ENCODE measurements at places on chromosomes 3 and 15.
A peak's percentile ranks its signal among the peaks of the same experiment; 100 is the strongest.

DNA sequence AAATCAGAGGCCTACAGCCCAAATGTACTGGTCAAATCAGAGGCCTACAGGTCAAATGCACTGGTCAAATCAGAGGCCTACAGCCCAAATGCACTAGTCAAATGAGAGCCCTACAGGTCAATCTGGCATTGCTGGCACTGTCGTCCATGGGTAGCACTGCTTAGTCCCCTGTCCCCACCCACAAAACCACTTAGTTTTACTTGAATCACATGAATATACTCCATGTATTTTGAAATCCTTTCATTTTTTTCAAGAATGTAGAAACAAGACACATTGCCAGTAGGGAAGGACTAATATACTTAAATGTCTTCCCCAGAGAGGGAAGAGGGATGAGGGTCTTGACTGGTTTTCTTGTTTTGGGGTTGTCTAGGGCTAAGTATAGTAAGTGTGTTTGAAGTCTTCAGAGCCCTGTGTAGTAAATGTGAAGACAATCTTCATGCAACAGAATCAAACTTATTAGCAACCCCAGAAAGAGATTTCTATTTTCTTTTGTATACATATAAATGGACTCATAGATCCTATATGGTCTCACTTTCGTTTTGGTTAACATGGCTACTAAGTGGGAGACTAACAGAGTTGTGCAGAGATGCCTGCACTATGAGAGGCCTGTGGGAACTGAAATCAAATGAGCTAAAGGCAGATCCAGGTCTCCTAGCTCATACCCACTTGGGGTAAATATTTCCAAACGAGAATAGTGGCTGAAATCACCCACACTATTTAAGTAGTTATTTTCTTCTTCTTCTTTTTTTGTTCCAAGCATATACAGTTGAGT, 38.3 kb upstream of the DCUN1D1 start:
- no peak for DNase-seq

DNA sequence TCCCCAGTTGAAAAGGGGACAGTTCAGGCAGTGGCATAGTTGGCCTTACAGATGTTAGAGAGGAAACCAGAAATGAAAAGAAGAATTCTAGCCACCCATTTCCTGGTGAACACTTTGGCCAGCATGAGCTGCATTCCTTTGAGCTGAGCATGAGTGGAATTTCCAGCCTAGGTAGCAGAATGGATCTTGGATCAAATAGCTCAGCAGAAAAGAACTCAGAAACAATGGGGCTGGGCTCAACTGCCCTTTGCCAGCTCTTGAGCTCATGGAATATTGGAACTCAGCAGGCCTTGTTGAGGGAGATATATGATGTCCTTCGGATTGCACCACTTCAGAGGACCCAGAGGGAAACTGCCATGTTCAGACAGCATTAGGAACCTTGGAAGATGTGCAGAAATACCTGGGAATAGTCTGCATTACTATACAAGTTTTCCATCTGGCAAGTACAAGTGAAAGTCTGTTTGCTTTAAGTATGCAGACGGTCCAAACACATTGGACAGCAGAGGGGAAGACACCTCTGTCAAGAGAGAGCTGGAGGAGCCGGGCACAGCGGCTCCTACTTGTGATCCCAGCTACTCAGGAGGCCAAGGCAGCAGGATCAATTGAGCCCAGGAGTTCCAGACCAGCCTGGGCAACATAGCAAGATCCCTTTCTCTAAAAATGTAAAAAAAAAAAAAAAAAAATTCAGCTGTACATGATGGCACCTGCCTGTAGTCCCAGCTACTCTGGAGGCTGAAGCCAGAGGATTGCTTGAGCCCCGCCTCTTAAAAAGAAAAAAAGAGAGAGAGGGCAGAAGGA, 3.1 kb upstream of the CDV3 start:
- DNase-seq: no peak

DNA sequence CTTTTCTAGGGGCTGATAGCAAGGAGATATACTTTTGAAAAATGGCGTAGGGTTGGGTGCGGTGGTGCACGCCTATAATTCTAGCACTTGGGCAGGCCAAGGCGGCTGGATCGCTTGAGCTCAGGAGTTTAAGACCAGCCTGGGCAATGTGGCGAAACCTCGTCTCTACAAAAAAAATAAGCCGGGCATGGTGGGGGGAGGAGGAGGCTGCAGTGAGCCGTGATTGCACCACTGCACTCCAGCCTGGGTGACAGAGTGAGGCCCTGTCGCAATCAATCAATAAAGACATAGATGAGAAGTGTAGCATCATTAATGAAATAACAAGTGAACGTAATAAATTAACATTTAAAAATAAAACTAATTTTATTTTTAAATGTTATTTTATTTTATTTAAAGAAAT, 134.6 kb downstream of the SLCO3A1 start:
- DNase-seq: no peak

DNA sequence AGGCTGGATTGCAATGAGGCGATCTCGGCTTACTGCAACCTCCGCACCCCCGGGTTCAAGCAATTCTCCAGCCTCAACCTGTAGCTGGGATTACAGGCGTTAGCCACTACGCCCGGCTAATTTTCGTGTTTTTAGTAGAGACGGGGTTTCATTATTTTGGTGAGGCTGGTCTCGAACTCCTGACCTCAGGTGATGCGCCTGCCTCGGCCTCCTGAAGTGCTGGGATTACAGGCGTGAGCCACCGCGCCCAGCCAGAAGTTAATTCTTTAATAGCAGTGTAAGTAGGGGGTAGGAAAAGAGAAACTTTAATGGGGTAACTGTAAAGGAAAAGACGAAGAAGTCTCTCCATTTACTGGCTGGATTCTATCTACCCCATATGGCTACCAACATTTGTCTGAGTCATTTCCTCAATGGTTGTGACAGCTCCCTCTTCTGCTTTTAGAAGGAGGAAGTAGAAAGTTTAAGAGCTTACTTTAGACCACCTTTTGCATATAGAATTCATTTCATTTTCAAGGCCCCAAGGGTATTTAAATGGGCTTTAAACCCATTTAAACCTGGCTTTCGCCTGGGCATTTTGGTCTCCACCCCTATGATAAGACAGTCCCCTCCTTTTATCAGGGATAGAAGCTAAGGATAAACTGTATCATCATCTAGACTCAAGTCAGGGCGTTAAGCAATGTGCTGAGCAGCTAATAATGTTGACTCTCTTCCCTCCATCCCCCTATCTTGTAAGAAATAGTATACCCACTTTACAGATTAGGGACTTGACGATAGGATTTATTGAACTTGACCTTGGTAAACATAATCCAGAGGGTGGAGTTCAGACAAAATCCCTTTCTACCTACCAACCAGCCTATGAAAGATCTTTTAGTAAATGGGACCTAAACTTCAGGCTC, 1.1 kb upstream of the CDV3 start:
- no peak for DNase-seq

- DNase-seq: no peak
Observed at GRCh38 chr3:146712806-146713205, 107.7 kb upstream of the PLSCR5 start.

DNA sequence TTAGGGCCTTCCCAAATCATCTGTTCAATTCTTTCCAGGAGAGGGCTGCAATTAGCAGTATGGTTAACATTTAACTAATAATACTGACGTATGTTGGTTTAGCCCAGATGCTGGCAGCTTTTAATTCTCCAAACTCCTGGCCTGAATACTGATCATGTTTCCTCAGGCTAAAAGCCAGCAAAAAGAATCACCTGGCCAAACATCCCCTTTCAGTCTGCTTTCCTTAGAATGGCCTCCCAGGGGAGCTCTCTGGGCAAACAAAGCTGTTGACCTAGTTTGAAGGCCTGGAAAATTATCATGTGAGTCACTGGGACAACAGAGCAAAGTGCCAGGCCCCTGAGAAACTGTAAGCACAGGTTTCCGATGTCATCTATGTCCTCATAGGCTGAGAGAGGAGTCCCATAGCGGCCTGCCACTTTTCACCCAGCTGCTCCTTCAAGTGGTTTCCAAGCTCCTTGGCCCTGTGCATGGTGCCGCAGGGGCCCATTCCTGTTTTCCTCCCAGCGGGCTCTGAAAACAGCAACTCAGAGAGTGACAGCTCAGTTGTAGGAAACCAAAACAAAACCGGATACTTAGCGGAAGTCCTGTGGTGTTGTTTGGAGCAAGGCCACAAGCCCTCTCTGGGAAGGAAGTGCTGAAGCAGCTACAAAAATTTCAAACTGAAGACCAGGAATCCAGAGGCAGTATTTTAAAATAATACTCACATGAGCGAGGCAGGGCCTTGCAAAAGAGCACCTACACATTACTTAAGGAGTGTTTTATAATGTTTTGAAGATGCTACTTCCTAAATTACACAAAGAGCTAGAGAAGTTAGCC, 36.5 kb upstream of the RAB11A start:
- peak; percentile 100 for DNase-seq

DNA sequence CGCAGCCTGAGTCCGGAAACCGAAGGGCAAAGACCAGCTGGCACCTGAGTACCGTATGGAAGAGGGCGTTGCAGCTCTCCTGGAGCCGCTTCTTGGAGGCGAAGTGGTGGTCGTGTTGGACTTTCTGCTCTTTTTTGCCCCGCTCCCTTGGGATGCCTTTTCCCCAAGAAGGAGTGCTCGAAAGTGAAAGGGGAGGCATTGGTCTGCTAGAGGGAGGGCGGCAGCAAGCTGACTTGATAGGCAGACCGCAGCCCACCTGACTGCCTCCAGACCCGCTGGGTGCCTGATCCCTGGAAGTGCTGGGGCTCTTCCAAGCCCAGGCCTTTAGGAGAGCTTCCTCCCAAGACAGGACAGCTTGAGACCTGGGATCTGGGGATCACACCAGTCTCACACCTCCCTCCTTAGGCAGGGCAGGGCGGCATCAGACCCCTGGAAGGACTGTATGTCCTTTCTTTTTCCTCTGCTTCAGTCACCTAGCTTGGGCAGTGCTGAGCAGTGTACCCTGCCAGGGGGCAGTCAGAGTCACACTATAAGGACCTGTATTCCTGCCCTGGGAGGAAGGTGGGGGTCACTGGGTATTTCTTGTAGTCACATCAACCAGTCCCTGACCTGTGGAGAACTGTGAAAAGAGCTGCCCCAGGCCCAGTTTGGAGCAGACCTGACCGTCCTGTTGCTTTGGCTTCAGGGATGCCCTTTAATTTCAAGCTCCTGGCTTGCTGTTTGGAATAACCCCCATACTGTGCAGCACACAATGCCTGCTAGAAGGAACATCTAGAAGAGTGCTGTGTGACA, 2.1 kb downstream of the ACVR2B start:
- no peak for DNase-seq
